Heart left ventricle (tissue), 16 donors: ENCODE measurements at places on chromosomes 6 and 20. TPM values are rescaled to one million over a fixed set of nuclear protein-coding genes. Genes with fewer than 3 reads are reported as not detected.

FANCE gene
- polyA plus RNA-seq, result 3.6 TPM

- no peak for DNase-seq
These were observed 160.7 kb downstream of the HACE1 start for GRCh38 chr6:104698979-104699378.

DNA sequence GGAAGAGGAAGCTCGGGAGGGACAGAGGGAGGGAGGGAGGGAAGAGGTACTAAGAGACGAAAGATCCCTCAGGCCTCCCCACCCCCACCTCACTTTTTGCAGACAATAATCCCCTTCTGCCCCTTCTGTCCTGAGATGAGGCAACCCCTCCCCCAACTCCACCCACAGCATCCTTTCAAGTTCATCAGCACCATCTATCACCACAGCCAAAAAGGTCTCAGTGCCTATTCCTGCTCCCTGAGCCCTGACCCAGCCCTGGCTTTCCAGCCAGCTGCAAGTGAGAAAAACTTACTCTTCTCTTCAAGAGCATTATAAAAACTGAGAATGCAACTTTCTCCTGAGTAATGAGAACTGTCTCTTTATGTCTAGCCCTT lies 133.2 kb upstream of the LRFN2 start:
- DNase-seq, result no peak

GRCh38 chr6:31572041-31572911 lies at the start of gene LTA:
Gene LTA, plus strand, starts transcription at chr6:31572289. Its CDS starts 454 bp downstream, at chr6:31572743.
- no peak for DNase-seq

ANKRD66 gene
- not detected for polyA plus RNA-seq

DNA sequence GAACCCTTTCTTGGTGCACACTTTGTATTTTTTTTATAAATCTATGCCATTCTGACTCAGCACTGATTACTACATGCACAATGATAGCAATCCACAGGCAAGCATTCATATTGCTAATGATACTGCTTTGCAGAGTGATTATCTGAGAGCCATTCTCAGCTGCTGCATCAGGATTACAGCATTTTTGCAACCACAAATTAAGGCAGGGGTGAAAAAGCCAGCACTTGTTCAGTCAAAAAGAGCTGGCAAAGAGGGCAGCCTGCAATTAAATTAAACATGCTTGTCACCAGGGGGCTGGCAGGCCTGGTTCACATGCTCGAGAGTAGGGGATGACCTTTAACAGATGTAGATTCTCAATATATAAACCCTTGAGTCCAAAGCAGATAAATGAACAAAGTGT lies 40.7 kb upstream of the SLC17A4 start:
- no peak for DNase-seq

DNA sequence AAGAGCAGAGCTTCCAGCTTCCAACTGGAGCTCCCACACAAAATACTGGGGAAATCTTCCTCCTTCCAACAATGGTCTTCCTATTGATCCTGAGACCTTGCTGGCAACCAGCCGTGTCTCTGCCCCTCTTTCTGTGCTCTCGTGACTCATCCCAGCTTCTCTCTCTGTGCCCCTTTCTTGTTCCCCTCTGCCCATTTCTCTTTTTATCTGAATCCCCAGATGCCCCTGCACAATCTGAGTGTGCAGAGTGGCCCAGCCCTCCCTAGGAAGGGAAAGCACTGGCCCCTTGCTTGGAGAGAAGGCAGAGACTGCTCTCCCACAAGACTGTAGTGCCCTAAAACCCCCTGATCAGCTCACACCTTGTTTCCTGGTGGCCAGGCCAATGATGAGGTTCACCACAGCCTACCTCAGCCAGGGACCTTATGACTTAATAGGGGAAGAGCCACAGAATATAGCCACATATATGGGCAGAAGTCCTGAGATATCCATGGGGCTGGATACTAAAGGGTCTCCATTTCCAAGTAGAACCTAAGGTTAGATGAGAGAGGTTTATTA lies 23.1 kb upstream of the MAS1L start:
- DNase-seq, result no peak

GRCh38 chr6:157429248-157429647 lies 48.3 kb downstream of the ZDHHC14 start:
- DNase-seq, result no peak

GRCh38 chr20:33781133-33781532 lies 30.0 kb upstream of the CHMP4B start:
- no peak for DNase-seq

PHACTR3 gene
- polyA plus RNA-seq, result 3.5 TPM

DNA sequence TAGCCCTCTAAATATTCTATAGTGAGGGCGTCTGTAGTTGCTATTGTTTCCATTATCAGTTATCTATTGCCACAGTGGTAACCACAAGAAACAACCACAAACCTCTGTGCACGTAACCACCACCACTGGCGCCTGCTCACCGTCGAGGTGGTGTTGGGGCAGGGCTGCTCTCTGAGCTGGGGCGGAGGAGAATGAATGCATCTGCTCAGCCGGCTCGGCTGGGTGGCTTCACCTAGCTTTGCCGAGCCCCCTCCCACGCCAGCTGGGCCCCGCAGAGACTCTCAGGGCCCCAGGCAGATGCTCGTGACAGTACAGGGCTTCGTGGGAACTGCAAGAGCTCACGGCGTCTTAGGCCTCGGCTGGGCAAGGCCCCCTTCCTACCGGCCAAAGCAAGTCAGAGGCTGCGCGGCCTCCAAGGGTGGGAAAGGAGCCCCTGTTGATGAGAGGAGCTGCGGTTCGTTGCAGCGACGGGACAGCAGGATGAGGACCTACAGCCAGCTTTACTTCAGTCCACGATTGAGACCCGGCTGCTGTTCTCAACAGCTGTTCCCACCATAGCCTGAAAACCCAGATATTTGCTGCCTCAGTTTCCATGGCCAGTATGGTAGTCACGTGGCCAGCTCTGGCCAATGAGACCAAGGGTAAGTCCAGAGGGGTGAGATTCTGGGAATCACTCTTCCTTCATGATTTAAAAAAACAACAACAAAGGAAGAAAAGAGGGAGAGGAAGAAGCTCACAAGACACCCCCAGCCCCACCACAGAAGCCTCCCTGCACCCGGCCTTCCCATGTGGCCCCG lies 120.2 kb upstream of the AFDN start:
- DNase-seq, result no peak

DNA sequence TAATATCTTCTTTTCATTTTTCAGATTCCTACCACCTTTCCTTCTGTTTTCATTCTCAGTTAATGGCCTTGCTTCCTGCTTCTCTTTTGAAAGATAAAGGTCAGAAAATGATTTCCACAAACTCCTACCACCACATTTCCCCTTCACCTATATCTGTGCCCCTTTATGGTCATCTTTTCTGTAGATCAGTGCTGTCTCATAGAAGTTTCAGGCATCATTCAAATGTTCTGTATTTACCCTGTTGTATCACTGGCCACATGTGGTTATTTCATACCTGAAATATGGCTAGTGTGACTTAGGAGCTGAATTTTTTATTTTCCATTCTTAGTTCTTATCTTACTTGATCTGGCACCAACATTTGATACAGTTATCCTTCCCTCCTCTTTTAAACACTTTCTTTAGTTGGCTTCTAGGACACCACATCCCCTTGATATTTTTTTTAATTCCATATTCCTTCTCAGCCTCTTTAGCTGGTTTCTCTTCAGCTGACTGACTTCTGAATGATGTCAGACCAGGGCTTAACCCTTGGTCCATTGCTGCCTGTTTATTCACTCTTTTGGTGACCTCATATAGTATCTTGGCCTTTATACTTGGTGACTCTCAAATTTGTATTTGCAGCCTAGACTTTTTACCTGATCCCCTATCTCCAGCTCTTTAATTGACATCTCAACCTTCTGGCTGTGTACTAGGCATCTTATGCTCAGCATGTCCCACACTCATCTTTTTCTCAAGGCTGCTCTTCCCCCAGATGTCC lies 81.0 kb downstream of the ATRN start:
- DNase-seq, result no peak

TAAR8 gene
- polyA plus RNA-seq, result not detected

ZNF334 gene
- 0.78 TPM for polyA plus RNA-seq

HLA-DQB1 gene
- polyA plus RNA-seq, result 28.9 TPM
